ENCODE measurements at places on chromosomes 3 and 15.

- no peak for DNase-seq
Measured at GRCh38 chr3:24945563-24945962, 450.9 kb upstream of the THRB start.

GRCh38 chr15:29114221-29115092 is 155.2 kb downstream of the NSMCE3 start:
- no peak for DNase-seq

- DNase-seq: no peak
Measured at GRCh38 chr15:70057931-70058641, 39.6 kb downstream of the TLE3 start.

GRCh38 chr3:40557575-40558161 is 32.9 kb downstream of the ZNF621 start:
- DNase-seq: no peak

DNA sequence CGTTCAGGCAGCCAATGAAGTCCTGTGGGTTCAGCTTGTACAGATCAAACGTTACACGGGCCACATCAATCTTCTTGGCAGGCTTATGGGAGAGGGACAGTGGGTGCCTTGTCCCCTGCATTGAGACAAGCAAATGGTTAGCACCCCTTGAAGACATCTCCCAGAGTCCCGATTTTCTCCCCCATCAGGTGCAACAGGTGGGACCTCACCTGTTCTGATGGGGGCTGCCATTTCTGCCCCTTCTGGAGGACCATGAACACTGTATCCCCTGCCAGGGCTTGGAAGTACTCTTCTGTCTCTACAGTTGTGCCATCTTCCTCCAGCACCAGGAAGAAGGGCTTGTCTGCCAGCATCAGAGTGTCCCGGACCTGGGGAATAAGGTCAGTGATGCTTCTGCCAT is 10.1 kb downstream of the CIDEC start:
- DNase-seq: no peak

DNA sequence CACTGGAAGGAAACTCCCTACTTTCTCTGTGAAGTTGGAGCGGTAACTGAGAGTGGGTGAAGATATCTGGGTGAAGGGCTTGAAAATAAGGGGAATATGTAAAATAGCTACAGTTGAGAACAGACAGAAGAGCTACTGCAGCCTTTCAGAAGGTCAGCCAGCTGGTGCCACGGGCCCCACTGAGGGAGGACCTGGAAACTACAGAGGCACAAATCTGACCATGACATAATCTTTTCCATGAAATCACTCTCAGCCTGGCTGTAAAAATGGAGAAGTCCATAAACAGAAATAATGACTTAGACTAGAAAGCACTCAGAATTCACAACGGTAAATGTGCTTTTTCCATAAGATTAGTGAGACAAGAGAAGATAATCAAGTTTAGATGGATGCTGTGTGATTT is 46.4 kb downstream of the ST3GAL6 start:
- no peak for DNase-seq

GRCh38 chr15:68700455-68701123 is 120.1 kb downstream of the ANP32A start:
- peak; percentile 49 for DNase-seq

DNA sequence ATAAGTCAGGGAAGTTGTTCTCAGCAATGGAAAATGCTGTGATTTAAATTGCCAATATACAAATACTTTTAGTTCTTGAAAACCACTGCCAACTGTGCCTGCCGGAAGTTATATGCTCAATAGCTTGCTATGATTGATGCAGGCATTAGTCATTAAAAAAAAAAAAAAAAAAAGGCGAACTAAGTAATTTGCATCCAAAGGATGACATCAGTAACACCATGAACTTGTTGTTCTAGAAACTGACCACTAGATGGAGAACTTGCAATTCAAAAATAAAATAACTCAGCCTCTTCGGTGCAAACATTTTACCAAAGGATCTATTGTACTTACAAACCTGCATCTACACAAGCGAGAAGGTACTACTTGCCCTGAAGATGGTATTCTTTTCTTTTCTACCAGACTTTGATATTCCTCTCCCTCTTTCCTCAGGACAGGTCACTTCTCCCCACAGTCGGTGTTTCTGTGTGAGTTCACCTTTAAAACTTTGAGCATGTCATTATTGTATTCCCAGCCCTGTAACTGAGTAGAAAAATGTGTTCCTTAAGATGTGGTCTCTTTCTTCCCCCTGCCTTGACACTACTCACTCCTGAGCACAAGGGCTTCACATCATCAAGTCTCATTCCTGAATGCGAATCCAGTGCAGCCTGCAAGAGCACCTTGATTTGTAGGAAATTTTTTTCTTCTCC is 115.0 kb upstream of the VEPH1 start:
- DNase-seq: peak; percentile 81

DNA sequence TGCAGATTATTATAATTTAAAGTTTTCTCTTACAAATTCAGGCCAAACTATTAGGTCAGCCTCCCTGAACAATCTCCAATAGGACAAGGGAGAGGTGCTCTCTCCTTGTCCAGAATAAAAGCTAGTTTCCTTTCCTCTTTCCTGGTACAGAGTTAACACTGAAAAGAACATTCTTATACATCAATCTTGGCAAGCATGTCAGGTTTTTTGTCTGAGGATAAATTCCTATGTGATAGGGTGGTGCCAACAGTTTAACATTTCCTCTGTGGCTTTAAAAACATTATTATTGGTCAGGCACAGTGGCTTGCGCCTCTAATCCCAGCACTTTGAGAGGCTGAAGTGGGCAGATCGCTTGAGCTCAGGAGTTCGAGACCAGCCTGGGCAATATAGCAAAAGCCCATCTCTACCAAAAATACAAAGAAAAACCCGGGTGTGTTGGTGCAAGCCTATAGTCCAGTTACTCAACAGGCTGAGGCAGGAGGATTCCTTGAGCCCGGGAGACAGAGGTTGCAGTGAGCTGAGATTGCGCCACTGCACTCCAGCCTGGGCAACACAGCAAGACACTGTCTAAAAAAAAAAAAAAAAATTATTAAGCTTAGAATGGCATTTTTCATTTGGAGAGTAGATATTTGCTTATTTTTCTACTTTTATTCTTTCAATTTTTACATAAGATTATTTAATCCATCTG is 13.7 kb upstream of the ULK4 start:
- DNase-seq: peak; percentile 32

DNA sequence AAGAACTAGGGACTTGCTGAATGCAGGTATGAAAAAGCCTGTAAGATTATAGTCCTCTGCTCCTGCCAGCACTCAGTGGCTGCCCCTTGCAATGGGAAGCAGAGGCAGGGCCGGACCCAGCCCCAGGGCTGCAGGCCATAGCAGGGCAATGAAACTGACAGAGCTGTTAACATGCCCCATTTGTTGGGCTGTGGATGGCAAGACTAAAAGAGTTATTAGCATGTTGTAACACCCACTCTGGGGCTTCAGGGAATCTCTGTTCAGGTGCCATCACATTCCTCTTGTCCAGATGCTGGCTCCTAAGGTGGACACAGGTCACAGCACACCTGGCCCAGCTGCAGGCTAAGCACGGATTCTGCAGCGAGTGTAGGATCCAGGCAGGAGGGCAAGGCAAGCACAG is 7.4 kb upstream of the OR5H2 start:
- no peak for DNase-seq

DNA sequence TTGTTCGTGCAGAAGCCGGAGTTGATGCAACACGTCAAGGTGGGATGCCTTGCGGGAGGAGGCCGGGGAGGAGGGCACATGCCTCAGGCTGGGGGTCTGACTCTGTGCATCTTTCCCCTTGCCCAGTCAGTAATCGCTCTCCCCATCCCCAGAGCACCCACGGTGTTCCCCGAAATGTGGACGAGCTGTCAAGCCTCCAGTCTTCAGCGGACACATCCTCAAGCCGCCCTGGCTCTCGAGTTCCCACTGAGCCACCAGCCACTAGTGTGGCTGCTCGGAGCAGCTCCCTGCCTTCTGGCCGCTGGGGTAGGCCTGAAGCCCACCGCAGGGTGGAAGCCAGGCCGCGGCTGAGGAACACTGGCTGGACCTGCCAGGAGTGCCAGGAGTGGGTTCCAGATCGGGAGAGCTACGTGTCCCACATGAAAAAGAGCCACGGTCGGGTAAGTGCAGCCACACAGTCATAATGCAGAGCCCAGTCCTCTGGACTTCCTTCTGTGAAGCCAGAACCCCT is 18.7 kb upstream of the ALPK3 start:
- no peak for DNase-seq

- no peak for DNase-seq
Measured at GRCh38 chr3:109373933-109374332, 36.6 kb upstream of the DPPA4 start.

- no peak for DNase-seq
Measured at GRCh38 chr3:98796334-98796733, 33.2 kb downstream of the ST3GAL6 start.

Data from EH (cell line).